ENCODE measurements at places on chromosomes 4 and X.
A peak's percentile ranks its signal among the peaks of the same experiment; 100 is the strongest.

GRCh38 chrX:138763761-138764160, 52.2 kb upstream of the FGF13 start:
- H3K27me3 ChIP-seq = no peaks in the 10 kb centered on the region
- no peak overlapping the region for H3K4me3 ChIP-seq
- no peaks in the 10 kb centered on the region for H3K4me1 ChIP-seq
- H3K36me3 ChIP-seq = no peaks in the 10 kb centered on the region
- no peak overlapping the region for H3K27ac ChIP-seq

DNA sequence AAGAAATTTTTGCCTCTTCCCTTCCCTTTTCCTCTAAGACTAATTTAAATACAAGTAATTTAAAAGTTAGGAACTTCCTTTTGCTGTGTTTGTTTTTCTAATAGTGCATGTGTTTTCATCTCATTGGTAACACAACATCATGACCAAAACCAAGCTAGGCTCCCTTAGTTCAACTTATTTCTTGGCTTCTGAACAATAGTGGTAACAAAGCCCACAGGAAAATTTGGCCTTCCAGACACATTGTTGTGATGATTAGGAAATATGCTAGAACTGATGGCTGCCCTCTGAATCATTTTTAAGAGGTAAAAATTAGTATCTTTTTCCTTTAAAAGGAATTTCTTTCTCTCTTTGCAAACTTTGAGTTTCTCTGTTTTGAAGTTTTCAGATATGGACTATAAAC, 25.5 kb upstream of the TEC start:
- no peak overlapping the region for H3K27ac ChIP-seq
- H3K27me3 ChIP-seq = peaks cover 3% of the 10 kb centered on the region
- no peak overlapping the region for H3K4me3 ChIP-seq
- no peak for DNase-seq
- H3K4me1 ChIP-seq = peaks cover 3% of the 10 kb centered on the region

- H3K27me3 ChIP-seq = no peaks in the 10 kb centered on the region
- H3K36me3 ChIP-seq = peaks cover 41% of the 10 kb centered on the region
- H3K27ac ChIP-seq = peak overlapping the region; percentile 56
- H3K4me1 ChIP-seq = peaks cover 14% of the 10 kb centered on the region
- peak overlapping the region; percentile 55 for H3K4me3 ChIP-seq
These were observed 186.9 kb downstream of the LRBA start for GRCh38 chr4:150828159-150828558.

- H3K27me3 ChIP-seq = peaks cover 4% of the 10 kb centered on the region
- no peak overlapping the region for H3K4me3 ChIP-seq
- no peak overlapping the region for H3K27ac ChIP-seq
- no peaks in the 10 kb centered on the region for H3K36me3 ChIP-seq
- H3K4me1 ChIP-seq = no peaks in the 10 kb centered on the region
These were observed 70.8 kb downstream of the ADRA2C start for GRCh38 chr4:3836756-3837601.

GRCh38 chr4:38040619-38041018, 80.4 kb downstream of the PTTG2 start:
- H3K36me3 ChIP-seq = peaks cover 27% of the 10 kb centered on the region
- no peaks in the 10 kb centered on the region for H3K27me3 ChIP-seq
- H3K27ac ChIP-seq = no peak overlapping the region
- DNase-seq = no peak

DNA sequence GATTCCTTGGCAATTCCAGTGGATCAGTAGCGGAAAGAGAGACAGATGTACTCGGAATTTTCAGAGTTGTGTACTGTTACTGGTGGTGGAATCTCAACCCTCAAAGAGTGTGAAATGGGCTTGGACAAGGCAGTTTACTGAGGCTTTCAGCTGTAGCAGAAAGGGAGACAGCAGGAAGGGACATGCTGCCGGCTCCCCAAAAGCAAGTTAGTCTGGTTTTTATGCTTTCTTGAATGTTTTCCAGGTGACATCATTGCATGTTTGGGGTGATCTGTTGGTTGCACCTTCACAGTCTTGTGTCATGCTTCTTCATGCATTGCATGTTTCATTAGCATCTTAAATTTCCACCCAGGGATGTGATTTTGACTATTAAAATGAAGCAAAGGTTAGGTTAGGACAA, 1282.2 kb downstream of the ADGRL3 start:
- no peak for DNase-seq
- H3K27ac ChIP-seq = no peak overlapping the region
- H3K4me3 ChIP-seq = no peak overlapping the region
- no peaks in the 10 kb centered on the region for H3K4me1 ChIP-seq

GRCh38 chr4:127832585-127832984, 48.1 kb upstream of the PLK4 start:
- H3K27me3 ChIP-seq = peaks cover 7% of the 10 kb centered on the region
- H3K36me3 ChIP-seq = no peaks in the 10 kb centered on the region
- no peaks in the 10 kb centered on the region for H3K4me1 ChIP-seq
- no peak overlapping the region for H3K27ac ChIP-seq

GRCh38 chr4:14529653-14530052, 472.6 kb upstream of the CPEB2 start:
- H3K36me3 ChIP-seq = no peaks in the 10 kb centered on the region
- H3K27ac ChIP-seq = no peak overlapping the region
- no peaks in the 10 kb centered on the region for H3K27me3 ChIP-seq
- DNase-seq = no peak
- H3K4me1 ChIP-seq = no peaks in the 10 kb centered on the region

DNA sequence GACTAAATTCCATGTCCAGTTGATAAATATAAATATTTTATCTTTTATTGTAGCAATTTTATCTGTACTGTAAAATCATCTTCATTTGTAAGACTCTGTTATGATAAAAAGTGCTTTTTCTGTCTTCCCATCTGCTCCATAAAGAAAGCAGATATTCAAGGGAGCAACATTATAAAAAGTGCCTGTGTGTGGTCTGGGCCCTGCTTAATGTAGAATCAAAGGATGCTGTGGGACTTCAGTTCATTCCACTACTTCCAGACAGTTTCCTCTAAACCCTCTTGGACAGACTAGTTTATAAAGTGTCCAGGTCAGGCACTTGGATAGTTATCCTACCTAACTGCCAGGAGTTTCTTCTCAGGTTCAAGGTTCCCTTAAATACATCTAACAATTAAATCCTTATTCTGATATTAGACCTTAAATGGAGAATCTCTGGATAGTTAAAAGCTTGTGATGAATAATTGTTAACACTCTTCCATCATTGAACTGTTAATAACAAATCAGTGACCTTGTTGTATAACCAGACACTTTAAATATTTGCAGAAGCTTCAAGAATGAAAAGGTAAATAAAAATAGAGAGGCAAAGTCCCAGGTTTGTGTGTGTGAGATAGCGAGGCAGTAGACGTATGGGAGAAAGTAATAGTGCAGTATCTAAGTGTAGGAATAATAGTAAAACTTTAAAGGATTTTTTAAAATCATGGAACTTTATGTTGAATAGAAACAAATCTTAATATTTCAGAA, 237.5 kb upstream of the CTSO start:
- no peak overlapping the region for H3K4me3 ChIP-seq
- no peaks in the 10 kb centered on the region for H3K36me3 ChIP-seq
- no peaks in the 10 kb centered on the region for H3K4me1 ChIP-seq
- H3K27me3 ChIP-seq = no peaks in the 10 kb centered on the region
- H3K27ac ChIP-seq = no peak overlapping the region
- DNase-seq = no peak

DNA sequence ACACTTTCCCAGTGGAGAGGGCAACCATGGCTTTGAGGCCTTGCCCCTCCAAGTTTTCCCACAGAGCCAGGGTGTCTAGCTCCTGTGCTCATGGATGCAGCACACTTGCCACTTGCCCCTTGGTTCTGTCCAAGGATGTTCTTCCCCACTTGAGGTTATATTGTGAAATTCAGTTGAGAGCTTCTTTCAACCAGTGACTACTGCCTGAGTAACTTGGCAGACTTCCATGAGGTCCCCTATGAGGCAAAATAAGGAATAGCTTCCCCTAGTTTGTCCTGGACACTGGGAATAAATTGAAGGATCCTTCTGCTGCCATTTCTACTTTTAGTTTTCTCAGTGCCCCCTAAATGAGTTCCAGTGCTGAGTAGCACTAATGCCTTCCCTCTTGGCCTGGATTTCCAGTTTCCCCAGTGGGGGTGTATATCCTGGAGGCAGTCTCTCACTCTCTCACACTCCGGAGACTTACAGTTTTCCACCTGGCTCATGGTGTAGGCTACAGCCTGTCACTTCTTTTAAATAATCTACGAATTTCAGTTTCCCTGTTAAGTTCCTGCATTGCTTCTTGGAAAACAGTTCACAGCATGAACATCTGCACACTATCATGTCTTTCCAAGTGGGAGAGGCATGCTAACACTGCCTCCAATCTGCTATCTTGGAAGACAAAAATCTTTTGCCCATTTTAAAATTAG, 36.4 kb upstream of the ADH4 start:
- no peak overlapping the region for H3K27ac ChIP-seq
- H3K4me1 ChIP-seq = no peaks in the 10 kb centered on the region
- no peak for DNase-seq
- H3K4me3 ChIP-seq = no peak overlapping the region

DNA sequence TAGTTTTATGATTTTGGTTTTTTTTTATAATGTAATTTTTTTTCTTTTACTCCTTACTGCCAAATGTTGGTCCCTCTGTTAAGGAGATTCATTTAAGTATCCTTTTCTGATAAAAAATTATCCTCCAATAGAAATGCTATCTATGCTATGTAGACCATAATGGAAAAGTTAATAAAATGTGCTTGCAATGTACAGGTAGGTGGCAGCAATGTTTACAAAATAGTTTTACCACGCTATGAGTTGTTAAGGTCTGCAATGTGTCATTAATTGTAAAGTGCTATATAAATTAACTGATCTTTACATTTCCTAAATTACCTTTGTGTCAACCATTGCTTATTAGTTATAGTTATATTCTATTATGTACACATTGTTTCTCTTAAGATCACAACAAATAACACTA, 3.8 kb upstream of the CENPC start:
- H3K4me1 ChIP-seq = peaks cover 17% of the 10 kb centered on the region
- H3K36me3 ChIP-seq = peaks cover 2% of the 10 kb centered on the region
- DNase-seq = no peak
- no peak overlapping the region for H3K27ac ChIP-seq
- no peaks in the 10 kb centered on the region for H3K27me3 ChIP-seq

- peak; percentile 77 for DNase-seq
- H3K27me3 ChIP-seq = no peaks in the 10 kb centered on the region
- peaks cover 17% of the 10 kb centered on the region for H3K36me3 ChIP-seq
These were observed 9.2 kb downstream of the NDUFA1 start for GRCh38 chrX:119880552-119881437.

DNA sequence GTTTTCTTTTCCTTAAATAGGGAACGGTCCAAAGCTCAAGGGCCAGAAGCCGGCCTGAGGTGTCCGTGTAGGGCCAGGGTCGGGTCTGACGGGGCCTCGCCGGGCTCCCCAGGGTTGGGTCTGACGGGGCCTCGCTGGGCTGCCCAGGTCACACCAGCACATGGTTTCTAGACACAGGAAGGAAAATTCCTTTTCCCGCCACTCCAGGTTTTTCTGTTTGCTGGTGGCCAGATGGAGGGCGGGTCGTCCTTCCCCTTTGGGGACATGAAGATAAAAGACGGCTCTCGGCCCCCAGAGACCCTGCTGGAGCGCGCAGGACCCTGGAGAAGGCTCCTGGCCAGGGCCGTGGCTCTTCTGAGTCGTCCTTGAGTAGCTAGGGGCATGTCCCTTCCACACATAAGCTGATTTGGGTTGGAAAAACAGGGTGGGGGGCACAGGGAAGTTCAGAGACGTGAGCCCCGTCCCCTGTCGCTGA, 35.1 kb downstream of the PIGG start:
- peaks cover 65% of the 10 kb centered on the region for H3K36me3 ChIP-seq
- no peak overlapping the region for H3K4me3 ChIP-seq
- no peaks in the 10 kb centered on the region for H3K27me3 ChIP-seq
- DNase-seq = no peak
- H3K4me1 ChIP-seq = no peaks in the 10 kb centered on the region

DNA sequence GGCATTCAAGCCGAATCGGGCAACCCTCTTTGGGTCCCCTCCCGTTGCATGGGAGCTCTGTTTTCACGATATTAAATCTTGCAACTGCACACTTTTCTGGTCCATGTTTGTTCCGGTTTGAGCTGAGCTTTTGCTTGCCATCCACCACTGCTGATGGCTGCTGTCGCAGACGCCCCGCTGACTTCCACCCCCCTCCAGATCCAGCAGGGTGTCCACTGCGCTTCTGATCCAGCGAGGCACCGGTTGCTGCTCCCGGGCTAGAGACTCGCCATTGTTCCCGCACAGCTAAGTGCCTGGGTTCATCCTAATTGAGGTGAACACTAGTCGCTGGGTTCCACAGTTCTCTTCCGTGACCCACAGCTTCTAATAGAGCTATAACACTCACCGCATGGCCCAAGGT, 13.3 kb downstream of the ACOX3 start:
- peak overlapping the region; percentile 97 for H3K4me3 ChIP-seq
- H3K36me3 ChIP-seq = no peaks in the 10 kb centered on the region
- peaks cover 18% of the 10 kb centered on the region for H3K4me1 ChIP-seq
- DNase-seq = no peak
- no peak overlapping the region for H3K27ac ChIP-seq

DNA sequence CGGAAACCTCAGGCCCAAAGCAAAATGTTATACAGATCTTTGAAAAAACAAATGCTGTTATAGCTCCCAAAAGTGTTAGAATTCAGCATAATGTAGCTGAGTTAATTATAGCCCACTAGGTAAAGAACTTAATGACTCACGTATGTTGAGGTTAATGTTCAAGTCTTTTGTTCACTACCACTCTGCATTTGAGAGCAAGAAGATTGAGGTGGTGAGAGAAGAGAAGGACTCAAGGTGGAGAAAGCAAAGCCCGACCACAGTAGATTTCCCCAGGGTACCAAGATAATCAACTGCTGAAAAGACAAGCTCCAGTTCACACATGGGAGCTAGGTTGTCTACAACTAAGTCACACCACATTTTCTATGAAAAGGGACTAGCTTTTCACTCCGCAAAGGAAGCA, 480.2 kb downstream of the DTHD1 start:
- H3K27ac ChIP-seq = no peak overlapping the region
- H3K36me3 ChIP-seq = no peaks in the 10 kb centered on the region
- no peaks in the 10 kb centered on the region for H3K27me3 ChIP-seq
- H3K4me3 ChIP-seq = no peak overlapping the region

GRCh38 chrX:42151808-42152207, 228.5 kb upstream of the CASK start:
- DNase-seq = no peak
- no peaks in the 10 kb centered on the region for H3K36me3 ChIP-seq

DNA sequence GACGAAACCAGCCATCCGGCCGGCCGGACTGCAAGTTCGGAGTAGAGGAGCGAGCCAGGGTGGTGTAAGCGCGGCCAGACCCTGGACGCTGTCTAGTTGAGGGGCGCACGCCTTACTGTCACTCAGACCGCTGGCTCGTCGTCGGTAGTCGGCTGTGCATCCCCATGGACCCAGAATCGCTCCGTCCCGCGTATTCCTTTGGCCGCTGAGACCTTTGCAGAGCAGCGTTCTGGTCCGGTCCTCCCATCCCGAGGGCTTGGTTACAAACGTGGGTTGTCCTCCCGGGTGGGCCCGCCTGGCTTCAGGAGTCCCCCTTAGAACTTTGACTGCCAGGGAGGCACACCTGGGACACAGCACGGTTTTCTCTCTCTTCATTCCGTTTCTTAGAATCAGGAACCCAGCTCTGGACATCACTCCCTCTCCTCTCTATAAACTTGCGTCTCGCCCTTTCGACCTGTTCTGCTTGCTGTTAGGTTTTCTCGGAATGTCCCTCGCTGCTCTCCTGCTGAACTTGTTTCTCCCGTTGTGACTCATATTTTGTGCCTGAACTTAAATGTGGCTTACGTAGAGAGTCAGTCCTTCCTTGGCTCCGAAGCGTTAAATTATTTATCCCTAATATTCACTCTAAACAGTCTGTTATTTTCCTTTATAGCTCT, 672 bp downstream of the PGM2 start:
- peaks cover 31% of the 10 kb centered on the region for H3K36me3 ChIP-seq
- peaks cover 35% of the 10 kb centered on the region for H3K4me1 ChIP-seq
- H3K27ac ChIP-seq = peak overlapping the region; percentile 91
- no peak for DNase-seq
- H3K4me3 ChIP-seq = peak overlapping the region; percentile 95

All from activated CD4-positive, alpha-beta T cell treated with anti-CD3 and anti-CD28 coated beads, Interleukin-2, amount 10 ng/mL, durations not matched to agents 24 days and 14 days (primary cell).